Calu3 (cell line): ENCODE measurements at places on chromosomes 3 and 15. TPM values are rescaled to one million over a fixed set of nuclear protein-coding genes. Genes with fewer than 3 reads are reported as not detected.

DNA sequence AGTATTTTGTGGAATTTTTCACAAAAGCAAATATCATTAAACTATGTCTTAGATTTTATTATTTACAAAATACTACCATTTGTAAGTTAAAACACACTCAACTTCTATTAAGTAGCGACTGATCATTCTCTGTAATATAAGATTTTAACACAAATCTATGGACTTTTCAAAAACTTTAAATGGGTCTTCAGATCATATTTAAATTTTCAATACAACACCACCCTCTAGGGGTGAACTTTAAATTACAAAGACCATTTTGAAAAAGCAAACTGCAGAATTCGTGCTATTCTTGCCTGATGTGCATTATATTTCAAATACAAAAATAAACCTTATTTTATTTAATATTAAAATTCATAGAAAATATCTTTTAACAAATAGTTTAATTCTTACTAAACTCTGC lies 8.2 kb upstream of the VGLL4 start:
- no peak overlapping the region for H3K27ac ChIP-seq
- no peak overlapping the region for H3K4me3 ChIP-seq
- H3K4me1 ChIP-seq: no peaks in the 10 kb centered on the region
- no peaks in the 10 kb centered on the region for H3K36me3 ChIP-seq
- H3K27me3 ChIP-seq: no peaks in the 10 kb centered on the region
- no peak for DNase-seq

The CACNA2D3 gene
- total RNA-seq: not detected in 2 replicates

The B3GALNT1 gene
- total RNA-seq: 25.1 and 31.1 TPM in 2 replicates

The IGSF10 gene
- total RNA-seq: 0.24 and 0.29 TPM in 2 replicates

The MCTP2 gene
- total RNA-seq: 30.1 and 40.5 TPM in 2 replicates
